ENCODE measurements at places on chromosomes 12 and 14. TPM values are rescaled to one million over a fixed set of nuclear protein-coding genes. Genes with fewer than 3 reads are reported as not detected.

BCL11B gene
- total RNA-seq = 48.9 TPM

DNA sequence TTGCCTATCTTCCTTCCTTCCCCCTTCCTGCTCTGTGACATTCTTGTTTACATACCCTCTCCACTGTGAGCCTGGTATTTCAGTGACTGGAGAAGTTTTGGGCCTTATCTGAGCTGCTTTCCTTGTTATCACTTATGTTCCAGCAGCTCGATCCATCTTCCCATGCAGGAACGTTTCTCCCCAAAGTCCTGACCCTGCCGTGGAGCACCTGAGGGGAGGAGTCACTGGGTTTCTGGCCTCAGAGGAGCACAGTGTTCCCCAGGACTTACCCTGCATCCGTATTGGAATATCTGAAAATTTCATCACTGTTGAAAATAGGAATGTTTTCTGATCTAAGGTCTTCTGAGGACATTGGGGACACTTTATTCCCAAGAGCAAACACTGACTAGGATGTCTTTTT, 141.8 kb downstream of the CACNA1C start:
- DNase-seq = no peak

DNA sequence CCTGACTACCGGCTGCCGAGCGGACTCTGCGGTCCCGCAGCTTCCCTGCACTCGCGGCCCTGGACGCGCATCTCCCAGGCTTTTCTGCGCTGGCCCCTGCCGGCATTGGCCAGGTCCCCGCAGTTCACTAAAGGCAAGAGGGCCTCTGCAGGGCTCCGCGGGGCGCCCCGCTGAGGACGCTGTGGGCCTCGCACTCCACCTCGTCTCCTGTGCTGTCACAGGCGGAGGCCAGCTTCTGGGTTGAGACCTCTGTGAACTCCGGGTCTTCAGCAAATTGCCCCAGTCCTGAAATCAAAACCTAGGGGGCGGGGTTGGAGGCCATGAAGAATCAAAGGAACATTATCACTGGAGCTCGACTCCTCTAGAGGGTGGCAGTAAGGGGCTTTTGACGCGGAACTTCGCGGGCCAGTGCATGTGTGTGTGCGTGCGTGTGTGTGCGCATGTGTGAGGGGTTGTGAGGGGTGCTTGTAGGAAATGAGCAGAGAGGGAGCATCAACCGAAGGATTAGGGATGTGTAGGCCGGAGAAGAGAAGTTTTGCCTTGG, 68.5 kb upstream of the CAPRIN2 start:
- peak; percentile 63 for DNase-seq

GRCh38 chr12:47986832-47987231, 17.4 kb downstream of the COL2A1 start:
- DNase-seq = no peak

- no peak for DNase-seq
Measured at GRCh38 chr12:112808156-112808555, 16.6 kb downstream of the RPH3A start.

- DNase-seq = no peak
Measured at GRCh38 chr14:32447371-32447770, 118.3 kb downstream of the AKAP6 start.

DNA sequence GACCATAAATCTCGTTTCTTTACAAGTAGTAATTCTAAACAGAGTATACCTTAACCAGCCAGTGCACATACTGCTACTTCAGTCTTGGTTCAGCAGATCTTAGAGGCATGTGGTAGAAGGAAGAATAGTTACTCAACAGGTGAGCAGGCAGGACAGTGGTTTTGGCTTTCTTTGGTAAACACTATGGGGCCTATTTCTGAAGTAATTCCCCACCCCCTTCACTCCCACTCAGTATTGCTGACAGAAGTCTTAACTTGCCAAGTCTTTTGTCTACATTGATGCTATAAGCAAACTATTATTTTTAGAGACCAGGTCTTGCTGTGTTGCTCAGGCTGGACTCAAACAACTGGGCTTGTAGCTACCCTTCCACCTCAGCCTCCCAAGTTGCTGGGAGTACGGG, 68.5 kb downstream of the FBXO34 start:
- DNase-seq = peak; percentile 60

DNA sequence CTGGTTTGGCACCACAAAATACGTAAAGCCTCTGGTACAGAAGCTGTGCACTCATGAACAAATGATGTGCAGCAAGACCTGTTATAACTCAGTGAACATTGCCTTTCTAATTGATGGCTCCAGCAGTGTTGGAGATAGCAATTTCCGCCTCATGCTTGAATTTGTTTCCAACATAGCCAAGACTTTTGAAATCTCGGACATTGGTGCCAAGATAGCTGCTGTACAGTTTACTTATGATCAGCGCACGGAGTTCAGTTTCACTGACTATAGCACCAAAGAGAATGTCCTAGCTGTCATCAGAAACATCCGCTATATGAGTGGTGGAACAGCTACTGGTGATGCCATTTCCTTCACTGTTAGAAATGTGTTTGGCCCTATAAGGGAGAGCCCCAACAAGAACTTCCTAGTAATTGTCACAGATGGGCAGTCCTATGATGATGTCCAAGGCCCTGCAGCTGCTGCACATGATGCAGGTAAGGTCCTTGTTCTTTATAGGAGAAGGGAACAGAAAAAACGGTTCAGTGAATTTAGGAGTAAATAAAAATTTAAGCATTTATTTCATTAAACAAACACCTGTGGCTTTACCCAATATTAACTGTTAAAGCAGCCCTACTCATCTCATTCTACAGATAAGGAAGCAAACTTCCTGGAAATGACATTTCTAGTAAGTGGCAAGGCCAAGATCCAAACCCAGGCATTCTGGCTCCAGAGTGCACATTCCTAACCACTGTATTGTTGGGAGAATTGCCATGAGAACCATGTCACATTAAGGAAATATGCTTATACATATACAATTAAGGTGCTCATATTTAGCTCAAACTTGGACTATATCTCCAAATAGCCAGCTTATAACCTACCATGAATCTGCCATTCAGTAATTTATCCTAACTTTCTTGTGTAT, 11.7 kb downstream of the COCH start:
- no peak for DNase-seq

DNA sequence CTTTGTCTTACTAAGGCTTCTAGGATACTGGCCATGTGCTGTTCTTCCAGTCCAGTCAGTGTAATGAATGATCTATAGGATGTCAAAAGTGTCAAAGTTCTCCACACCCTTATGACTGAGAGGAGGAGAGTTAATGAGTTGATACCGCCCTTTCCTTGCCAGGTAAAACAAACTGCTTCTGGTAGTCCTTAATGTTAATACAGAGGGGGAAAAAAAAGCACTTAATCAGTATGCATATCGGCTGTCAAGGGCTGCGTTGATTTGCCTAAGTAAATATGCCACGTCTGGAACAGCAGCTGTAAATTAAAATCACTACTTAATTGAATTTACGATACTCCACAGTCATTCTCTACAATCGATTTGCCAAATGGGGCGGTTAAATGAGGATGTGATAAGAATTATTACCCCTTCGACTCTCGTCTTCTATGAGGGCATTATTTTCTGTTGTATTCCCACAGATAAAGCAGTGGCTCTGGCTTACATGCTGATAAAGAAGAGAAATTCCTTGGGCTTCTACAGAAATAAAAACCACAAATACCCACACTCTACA, 416.0 kb downstream of the KCNH5 start:
- DNase-seq = no peak

DNA sequence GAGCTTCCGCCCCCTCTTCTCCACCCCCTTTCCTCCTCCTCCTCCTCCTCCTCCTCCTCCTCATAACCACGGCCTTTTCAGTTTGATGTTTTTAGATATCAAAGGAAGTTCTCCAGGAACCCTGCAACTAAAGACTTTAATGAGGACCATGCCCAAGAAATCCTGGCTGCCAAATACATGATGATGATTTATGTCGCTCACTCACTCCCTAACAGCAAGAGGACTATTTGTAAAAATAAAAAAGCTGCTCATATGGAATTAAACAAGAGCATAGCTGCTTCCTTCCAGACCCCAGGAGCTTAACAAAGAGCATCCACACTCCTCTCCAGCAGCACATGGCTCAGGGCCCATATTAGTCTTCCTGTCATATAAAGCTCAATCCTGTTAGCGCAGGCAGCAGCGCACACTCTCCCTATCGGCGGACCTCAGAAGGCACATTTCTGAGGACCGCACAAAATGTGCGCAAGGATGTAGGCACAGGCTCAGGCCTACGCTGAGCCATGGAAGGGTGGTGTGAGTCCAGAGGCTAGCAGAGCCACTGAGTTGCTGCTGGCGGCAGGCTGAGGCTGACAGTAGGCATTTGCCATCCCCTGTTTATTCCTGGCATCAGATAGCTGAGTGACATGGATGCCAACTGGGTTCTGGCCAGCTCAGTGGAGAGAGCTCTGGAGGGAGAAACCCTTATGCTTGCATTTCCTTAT, 232.8 kb downstream of the MSRB3 start:
- no peak for DNase-seq

DNA sequence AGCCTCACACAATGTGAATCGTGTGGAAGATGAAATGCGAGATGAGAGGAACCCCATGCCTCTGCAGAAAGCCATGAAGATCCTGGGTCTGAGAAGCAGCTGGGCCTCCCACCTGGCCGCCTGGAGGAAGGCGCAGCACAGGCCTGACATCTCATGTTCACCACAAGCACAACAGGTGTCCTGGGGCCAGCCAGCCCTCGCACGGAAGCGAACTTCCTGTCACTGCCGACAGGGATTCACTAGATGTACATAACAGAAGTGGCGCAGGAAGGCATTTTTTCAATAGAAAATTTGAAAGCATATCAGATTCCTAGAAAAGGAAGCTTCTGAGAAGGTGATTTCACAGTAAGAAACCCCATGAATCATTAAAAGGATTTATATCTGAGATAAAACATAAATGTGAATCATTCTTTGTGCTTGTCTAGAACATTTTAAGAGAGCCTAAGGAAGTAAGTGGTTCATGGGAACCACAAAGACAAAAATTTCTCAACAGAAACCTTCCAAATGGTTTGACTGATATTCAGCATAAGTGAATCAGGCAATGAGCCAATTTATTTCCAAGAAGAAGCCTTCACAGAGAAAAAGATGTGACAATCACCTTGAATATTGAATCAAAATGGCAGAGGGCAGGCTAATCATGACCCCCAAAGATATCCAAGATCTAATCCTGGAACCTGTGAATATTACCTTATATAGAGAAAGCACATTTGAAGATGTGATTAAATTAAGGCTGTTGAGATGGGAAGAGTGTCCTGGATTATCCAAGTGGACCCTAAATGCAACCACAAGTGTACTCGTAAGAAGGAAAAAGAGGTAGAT, 311.9 kb downstream of the DUSP6 start:
- DNase-seq = peak; percentile 93

DNA sequence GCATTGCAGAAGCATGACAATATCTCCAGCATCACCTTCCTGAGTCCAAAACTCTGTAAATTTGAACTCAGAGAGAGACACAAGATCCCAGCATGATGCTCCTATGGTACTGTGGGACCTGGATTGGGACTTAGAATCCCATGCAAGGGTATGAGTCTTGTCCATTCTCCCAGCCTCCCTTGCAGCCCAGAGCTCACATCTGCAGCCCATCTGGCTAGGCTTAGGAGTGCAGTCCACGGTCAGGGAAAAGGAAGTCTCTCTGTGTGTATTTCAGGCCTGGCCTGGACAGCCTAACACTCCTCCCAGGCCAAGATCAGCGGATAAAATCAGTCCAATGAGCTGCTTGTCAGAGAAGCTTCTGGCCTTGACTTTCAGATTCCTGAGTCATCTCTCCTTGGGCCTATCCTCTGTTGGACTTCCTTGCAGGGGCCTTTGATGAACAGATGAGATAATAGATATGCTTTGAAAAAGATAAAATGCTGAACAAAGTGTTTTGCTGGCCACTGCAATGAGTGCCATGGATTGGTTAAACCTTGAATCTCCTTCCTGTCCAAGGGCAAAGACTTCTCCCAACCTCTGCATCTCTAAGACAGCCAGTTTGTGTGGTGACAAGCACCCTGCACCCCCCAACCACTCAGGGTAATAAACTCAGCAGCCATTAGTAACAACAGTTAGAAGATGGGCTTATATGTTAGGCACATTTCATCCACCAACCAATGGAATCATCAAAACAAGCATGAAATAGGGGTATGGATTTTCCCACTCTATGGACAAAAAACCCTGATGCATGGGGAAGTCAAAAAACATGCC, 412.8 kb upstream of the TBX3 start:
- no peak for DNase-seq

- no peak for DNase-seq
Measured at GRCh38 chr12:47160316-47161244, 80.8 kb upstream of the AMIGO2 start.

GRCh38 chr12:59431266-59431665, 164.6 kb upstream of the SLC16A7 start:
- DNase-seq = no peak

DNA sequence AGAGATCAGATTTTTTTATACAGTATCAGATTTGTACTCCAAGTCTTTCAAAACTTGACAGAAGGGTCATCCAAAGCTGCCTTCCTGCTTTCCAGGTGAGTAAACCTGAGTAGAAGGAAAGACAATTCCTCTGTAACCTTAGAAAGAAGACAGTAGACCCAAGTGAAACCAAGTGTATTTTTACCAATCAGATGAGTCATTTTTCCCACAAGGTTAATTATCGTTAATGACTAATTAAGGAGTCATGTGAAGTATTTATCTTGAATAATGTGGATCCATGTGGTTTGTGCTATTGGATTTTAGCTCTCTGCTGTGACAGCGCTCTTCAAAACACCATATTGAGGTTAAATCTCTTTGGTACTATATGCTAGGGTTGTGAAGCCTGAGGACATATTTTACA, 74.0 kb upstream of the PELI2 start:
- DNase-seq = no peak

DNA sequence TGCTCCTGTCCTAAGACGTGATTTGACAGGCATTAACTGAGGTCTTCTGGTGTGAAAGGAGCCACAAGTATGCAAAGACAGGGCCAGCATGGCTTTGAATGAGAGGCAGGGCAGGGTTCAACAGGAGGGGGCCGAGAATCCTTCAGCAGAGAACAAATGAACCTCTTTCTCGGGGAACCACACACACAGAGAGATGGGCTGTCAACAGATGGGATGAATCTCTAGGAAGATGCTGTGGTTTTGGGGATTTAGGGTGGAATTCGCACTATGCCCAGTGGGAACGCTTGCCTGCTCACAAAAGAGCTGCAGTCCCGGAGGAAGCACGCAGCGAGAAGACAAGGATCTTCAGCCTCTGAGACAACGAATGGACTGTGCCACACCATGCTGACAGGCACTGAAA, 513.4 kb downstream of the GLT1D1 start:
- DNase-seq = no peak

GRCh38 chr12:72547573-72547972, 275.4 kb downstream of the TRHDE start:
- DNase-seq = no peak

- DNase-seq = no peak
Measured at GRCh38 chr12:23888396-23889068, 60.9 kb downstream of the SOX5 start.

GRCh38 chr12:57745485-57745881, 644 bp downstream of the TSPAN31 start:
- no peak for DNase-seq
